SK-N-MC (cell line): ENCODE measurements at places on chromosomes 7 and 10.

GRCh38 chr7:69364813-69365643, 233.2 kb upstream of the AUTS2 start:
- no peak for DNase-seq

GRCh38 chr10:37741831-37742230, 115.6 kb downstream of the ZNF248 start:
- no peak for DNase-seq

- DNase-seq, result no peak
Measured at GRCh38 chr10:124665558-124665957, 78.6 kb downstream of the FAM53B start.

- no peak for DNase-seq
Measured at GRCh38 chr10:24086296-24087086, 122.4 kb upstream of the KIAA1217 start.

DNA sequence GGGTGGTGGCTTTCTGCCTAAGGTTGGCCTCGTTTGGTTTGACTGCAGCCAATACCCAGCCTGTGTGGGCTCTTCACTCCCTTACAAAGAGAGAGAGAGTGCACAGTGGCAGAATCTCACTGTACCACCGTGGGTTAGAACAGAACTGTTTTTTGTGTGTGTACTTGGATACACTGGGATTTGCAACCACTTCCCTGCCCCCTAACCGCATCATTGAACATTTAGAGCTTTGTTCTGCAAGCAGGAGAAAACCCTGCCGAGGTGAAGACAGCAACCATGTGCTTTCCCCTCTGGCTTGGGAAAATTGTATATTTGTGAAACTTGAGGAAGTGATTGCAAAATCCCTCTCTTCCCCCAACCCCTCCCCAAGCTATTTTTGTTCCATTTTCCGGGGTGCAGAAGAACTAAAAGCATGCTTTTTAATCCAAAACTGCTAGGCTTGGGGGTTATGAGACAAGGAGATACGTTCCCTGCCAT, 201.2 kb downstream of the TCF7L2 start:
- DNase-seq, result no peak

- DNase-seq, result no peak
Measured at GRCh38 chr10:11018432-11018841, 765 bp downstream of the CELF2 start.

GRCh38 chr7:157943561-157943960, 606.8 kb downstream of the DNAJB6 start:
- no peak for DNase-seq

- DNase-seq, result no peak
Measured at GRCh38 chr7:151273651-151274390, 25.3 kb upstream of the SMARCD3 start.

- no peak for DNase-seq
Measured at GRCh38 chr7:1031716-1032455, 12.5 kb upstream of the GPR146 start.

DNA sequence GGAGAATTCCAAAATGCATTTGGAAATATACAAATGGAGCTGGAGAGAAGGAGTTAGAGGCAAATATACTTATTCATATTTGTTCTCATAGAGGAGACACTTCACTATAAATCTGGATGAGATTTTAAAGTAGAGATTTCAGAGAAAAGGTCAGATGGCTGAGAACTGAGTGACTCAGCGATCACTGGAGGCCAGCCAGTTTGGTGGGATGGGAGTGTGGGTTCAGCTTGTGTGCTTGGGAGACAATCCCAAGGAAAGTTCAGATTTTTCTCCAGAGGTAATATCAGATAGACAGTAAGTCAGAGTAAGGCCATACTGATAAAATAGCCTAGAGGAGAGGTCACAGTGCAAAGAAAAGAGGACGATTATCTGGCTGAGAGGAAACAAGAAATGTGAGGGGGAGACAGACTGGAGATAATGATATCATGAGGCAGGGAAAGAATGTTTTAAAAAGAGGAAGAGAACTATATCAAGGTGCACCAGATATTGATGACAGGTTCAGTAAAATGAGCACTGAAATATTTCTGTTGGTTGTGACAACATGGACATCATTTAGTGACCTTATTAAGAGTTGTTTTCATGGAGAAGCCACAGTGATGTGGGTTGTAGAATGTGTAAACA, 67.0 kb downstream of the MDFIC start:
- no peak for DNase-seq

DNA sequence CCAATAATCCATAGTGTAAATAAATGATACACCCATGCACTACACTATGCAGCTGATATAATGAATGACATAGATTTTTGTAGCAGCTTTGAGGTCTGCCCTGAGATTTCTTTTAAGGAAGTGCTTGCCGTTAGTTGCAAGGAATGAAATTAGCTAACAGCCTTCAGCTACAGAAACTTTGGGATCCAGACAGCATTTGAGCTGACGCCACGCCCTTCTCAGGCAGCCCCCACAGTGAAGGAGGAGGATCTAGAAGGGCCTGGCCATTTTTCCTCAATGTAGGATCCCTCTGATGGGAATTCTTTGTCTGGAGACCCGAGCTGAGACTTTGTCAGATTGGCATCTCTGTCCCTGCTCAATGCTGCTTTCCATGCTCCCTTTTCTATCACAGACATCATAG, 6.1 kb upstream of the PDK4 start:
- DNase-seq, result no peak

GRCh38 chr7:74569501-74570075, 87.9 kb upstream of the GTF2I start:
- DNase-seq, result no peak

DNA sequence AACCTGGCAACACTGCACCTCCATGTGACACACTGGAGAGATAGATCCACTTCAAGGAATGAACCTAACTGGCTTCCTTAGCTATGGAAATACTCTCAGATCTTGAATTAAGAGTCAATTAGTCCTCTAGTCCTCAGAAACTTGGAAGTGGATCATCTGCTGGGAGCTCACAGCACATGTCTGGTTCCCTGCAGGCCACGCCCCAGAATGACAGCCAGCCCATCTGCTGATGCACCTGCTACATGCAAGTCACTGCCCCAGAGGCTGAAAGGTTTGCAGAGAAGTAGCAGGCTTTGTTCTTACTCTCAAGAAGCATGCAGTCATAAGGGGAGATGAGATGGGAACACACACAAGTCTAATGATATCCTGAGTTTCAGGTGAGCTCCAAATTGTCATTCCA, 275.9 kb downstream of the SKAP2 start:
- DNase-seq, result no peak

DNA sequence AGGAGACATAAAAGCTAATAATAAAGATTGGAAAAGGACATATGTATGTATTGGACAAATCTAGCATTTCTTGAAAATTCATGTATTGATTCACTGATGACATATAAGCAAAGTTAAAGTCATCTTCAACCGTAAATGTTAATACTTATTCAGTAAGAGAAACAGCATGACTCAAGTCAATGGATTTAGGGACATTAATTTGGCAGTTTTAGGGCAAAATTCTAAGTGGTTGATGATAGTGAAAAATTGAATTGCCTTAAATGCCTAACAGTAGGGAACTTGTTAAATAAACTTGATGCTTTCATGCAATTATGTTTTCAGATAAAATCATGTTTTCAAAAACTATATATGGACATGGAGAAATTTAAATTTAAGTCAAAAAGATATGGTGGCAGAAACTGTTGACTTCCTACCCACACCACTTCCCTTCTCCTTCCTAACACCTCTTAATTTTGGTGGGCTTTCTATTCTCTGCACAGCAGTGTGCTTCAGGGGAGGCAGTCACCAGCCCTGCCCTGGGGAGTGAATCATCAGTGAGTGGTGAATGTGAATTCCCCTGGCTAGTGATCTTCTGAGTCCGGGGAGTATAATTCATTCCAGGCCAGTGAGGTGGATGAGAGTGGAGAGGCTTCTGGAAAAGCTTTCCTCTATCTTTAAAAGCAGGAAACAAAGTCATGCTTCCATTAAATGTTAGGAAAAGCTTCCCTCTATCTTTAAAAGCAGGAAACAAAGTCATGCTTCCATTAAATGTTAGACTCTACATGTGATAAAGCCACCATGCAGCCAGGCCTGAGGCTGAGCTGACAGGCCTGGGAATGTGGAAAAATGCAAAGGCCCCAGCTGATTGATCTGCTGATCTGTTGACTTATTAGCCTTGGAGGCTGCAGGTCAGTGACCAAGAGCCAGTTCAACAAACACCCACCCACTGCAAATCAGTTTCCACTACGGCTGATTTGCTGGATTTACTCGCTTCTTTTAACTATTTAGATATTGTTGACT, 25.2 kb upstream of the ITGB1 start:
- no peak for DNase-seq

- no peak for DNase-seq
Measured at GRCh38 chr10:80968903-80969302, 431.2 kb downstream of the SH2D4B start.
